ENCODE measurements at places on chromosomes 5 and 9.
A peak's percentile ranks its signal among the peaks of the same experiment; 100 is the strongest.

GRCh38 chr9:120942186-120943001 is 15.8 kb upstream of the TRAF1 start:
- no peak for DNase-seq

GRCh38 chr9:89400403-89401116 is 82.3 kb downstream of the SECISBP2 start:
- DNase-seq = no peak

- DNase-seq = no peak
Observed at GRCh38 chr9:621201-621855, 220.2 kb upstream of the DMRT1 start.

DNA sequence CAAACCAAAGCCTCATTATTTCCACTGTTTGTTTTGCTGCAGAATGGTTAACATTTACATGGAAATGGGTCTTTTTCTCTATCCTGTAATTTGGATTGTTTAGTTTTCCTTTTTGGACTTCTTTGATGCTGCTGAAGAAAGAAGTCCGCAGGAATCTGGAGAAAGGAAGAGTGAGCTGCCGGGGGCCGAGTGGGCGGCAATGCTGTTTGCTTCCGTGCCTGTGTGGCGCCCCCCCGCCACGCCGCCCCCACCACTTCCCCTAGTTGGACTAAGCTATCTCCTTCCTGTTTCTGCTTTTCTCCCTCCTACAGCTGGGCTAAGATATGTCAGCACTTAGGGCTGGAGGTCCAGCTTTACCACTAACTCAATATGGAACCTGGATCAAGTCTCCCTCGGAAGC is 39.7 kb downstream of the ACTL7B start:
- no peak for DNase-seq

DNA sequence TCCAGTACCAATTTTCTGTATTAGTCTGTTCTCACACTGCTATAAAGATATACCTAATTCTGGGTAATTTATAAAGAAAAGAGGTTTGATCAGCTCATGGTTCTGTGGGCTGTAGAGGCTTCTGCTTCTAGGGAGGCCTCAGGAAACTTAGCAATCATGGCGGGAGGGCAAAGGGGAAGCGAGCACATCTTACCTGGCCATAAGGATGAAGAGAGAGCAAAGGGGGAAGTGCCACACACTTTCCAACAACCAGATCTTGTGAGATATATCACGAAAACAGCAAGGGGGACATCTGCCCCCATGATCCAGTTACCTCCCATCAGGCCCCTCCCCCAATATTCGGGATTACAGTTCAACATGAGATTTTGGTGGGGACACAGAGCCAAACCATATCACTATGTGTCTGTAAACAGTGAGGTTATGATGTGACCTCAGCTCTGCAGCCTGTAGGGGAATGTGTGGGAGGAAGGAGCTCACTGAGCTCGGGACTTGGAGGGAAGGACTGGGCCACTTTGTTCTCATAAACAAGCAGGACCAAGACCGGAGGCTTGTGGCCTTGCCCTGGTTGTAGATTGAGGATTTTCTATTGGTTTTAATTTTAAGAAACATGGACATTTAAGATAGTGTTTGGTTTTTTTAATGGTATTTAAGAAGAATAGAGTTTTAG is 85.2 kb downstream of the EHMT1 start:
- DNase-seq = no peak

DNA sequence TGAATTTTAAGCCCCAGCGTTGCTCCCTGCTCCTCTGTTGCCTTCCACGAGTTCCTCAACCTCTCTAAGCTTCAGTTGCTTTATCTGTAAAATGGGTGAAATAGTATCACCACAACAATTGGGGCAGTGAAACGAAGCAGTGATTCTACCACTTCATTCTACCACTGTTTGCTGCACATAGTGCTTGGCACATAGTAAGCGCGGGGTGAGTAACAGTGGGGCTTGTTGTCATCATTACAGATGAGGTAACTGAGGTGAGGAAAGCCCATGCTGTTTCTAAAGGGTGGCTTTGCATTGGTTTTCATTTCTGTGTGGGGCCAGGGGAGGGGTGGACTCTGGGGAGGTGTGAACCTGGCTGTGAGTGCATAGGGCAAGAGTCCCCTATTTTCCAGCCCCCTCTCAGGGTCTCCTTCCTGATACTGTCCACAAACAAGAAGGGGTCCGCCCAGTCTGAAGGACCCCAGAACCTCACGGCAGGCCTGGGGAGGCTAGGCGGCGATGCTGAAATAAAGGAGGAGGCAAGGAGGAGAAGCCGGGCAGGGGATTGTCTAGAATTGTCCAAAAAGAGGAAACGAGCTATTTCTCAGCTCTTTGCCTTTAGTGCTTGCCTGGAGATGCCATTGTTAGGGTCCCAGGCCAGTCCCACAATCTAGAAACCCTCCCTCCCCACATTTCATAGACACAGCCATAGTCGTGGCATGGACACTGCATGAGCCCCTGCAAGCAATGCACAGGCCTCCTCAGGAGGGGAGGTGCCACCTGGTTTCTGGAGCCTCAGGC is 65.6 kb downstream of the IL6ST start:
- DNase-seq = no peak

GRCh38 chr9:111039231-111039906 is 1.1 kb upstream of the LPAR1 start:
- DNase-seq = peak; percentile 68

DNA sequence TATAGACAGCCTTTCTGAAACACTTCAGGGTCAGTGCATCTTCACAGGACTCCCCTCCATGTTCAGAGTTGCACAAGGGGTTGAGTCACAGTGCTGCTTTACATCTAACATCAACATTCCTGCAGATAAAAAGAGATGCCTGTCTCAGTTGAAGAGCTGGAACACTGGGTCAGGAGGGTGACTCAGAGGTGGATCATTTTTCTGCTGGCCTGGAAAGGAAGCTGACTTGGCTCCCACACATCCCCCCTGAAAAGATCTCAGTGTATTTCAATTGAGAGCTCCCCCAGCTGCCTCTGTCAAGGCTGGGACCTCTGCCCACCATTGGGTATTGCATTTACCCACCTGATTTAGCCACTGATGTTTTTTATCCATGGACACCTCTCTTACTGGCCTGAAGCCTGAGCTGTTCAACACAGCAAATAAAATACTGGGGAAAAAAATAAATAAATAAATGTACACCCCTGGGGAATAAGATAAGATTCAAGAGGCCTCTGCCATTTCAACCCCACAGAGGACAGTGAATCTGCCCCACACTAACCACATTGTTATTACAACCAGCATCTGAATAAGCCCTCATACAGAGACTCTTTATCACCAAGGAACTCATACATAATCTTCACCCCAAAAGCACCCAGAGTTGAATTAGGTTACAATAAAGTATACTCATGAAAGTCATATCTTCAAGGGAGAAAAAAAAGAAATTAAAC is 716.4 kb downstream of the SEMA5A start:
- no peak for DNase-seq

DNA sequence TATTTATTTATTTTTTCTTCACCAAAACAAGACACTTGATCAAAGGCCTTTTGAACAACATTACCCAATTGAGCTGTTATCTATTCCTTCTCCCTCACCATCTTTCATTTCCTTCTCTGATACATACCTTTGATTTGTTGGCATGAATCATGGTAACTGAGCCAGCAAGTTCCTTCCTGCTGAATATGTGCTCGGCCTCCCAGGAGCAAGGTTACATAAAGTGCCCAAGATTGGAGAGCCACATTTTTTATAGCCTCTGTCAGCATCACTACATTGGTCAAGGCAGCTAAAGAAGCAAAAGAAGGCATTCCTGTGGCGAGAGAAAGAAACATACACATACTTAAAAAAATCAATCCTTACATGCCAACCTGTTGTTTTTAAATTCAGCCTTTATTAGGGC is 369.6 kb downstream of the CYLC2 start:
- no peak for DNase-seq

DNA sequence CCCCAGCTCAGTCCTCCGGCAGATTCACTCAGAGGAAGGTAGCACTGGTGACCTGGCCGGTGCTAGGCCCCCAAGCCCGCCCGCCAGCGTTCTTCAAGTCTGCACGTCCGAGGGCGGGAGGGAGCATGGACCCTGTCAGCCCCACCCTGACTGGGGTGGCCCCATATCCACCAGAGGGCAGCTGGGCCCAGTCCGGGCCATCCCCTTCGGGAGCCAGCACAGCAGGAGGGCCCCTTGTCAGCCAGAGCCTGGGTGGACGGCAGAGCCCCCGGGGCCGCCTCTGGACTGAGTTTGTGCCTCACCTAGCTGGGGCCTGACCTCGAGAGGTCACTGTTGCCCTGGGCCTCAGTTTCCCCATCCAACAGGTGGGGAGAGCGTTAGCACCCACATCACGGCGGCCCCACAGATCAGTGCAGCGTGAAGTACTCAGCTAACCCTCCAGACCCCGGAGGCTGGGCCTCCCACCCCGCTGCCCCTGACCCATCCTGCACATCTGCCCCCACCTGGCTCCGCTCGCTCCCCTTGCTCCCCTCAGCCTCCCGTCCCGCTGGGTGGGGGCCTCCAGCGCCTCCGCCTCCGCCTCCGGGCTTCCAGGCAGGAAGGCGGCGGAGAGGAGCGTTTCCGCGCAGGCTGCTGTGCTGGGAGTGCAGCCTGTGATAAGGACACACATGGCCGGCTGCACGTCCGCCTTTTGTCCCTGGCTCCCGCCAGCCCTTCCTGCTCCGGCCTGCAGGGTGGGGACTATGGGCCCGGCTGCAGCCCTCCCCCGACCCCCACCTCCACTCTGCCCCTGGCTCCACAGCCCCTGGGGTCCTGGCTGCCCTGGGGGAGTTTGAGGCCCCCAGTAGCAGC is 16.6 kb upstream of the EGFL7 start:
- peak; percentile 44 for DNase-seq

GRCh38 chr5:53309653-53310052 is 170.8 kb upstream of the FST start:
- no peak for DNase-seq

- DNase-seq = no peak
Observed at GRCh38 chr5:57445006-57445704, 37.5 kb downstream of the ACTBL2 start.

DNA sequence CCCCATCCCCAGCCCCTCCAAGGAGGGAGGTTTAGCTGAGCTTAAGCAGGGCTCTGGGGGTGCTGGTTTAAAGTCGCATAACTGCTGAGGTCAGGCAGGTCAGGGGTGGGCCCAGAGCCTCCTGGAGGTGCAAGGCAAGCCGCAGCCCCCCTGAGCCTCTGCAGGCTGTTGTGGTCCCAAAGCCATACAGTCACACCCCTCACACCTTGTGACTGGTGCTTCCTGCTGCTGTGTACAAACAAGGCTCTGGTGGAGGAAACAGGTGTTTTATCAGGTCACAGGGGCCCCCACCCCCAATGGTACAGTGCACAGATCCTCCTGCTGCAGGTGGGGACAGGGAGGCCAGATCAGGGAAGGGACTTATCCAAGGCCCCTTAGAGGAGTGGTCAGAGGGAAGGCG is 8.0 kb downstream of the TCF7 start:
- no peak for DNase-seq

- no peak for DNase-seq
Observed at GRCh38 chr5:147643142-147643541, 133.3 kb upstream of the DPYSL3 start.

DNA sequence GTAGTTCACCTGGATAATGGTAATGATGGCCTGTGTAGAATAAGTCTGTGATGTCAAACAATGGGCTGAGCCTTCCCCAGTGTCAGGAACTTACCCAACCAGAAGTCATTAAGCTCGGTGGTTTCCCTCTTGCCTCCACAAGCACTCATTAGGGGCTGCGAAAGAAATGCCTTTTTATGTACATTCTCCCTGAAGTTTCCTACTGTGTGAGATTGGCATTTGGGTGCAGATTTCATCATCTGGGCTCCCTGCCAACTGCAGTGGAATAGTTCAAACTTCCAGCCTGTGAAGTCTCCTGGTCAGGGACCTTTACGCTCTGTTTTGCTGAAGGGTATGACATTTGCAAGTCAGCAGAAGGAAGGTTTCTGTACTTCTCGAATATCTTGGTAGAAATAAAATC is 41.6 kb upstream of the TMEM215 start:
- DNase-seq = no peak

DNA sequence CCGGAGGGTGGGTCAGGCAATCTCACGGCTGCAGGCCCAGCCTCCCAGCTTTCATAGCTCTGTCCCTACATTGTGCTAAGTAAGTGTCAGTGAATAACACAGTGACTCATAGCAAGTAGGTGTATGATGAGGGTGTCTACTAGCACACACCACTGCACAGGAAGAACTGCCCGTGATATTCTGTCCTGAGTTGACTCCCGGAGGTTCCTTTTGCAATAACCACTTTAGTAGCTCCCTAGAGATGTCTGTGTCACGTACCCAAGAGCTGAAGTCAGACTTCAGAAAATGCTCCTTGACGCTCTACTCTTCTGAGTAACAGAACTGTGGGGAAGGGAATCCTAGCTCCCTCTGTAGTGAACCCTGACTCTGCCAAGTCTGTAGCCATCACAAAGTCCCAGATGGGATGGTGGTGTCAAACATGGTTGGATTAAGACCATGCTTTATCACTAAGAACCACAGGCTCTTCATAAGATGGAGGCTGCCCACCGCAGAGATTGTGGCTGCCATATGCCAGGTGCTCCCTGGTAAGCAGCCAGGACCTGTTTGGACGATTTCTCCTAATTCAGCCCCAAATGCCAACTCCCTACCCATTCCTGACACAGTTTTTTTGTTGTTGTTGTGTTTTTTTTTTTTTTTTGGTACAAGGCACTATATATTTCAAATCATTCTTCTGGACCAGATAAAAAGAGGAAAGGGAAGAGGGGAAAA is 352.6 kb upstream of the PANK3 start:
- no peak for DNase-seq

DNA sequence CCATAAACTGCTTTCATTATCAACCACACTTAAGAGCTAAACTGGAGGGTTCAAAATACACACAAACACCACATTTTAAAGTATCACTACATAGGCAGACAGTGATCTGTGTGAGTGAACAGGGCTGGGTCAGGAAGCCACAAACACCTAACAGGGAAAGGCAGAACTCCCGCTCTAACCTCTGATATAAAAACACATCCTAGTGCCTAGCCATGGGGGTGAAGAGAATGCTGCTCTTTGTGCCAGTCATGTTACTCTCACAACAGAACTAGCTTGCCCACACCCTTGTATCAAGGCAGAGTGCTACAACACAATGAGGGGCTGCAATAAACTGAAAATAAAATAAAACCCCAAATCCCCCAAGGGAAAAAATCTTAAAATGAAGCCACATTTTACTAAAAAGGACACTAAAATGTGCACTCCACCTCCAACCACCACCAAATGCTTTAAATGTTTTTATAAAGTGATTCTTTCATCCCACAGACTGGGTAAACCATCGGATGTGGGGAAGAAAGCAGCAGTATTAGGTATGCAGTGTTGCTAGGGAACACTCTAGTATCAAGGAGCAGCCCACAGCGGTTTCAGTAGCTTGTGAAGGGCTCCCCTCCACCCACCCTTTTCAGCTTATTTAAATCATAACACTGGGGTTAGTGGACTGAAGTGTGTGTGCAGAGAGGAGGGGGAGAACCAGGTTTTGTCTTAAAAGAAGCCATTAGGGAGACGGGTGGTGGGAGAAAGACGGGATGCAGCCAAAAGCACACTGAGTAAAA is 64.5 kb downstream of the TMEM161B start:
- DNase-seq = no peak

DNA sequence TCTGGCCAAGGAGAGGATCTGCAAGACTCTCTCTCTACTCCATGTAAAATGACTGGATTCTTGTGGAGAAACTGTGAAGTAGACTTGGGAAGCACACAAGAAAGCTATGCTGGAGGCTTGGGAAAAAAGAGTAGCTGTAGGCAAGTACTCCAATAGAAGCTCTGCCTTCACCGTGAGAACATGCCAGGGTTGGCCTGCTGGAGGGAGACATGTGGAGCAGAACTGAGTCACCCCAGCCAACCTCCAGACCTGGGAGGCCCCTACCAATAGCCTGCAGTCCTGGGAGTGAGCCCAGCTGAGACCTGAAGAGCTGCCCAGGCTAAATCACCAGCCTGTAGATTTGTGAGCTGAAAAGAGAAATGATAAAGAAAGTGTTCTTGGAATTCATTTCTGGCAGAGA is 66.6 kb downstream of the DEPDC1B start:
- DNase-seq = no peak

All from left colon (tissue), 2 donors.